ENCODE measurements at places on chromosomes 7 and 10. TPM values are rescaled to one million over a fixed set of nuclear protein-coding genes. Genes with fewer than 3 reads are reported as not detected.

- no peaks in the 10 kb centered on the region for H3K4me1 ChIP-seq
- H3K36me3 ChIP-seq, result peaks cover 2% of the 10 kb centered on the region
- no peak overlapping the region for H3K4me3 ChIP-seq
Observed at GRCh38 chr7:23700046-23700445, 10.0 kb upstream of the STK31 start.

Gene ITPRID1
- total RNA-seq, result not detected

DNA sequence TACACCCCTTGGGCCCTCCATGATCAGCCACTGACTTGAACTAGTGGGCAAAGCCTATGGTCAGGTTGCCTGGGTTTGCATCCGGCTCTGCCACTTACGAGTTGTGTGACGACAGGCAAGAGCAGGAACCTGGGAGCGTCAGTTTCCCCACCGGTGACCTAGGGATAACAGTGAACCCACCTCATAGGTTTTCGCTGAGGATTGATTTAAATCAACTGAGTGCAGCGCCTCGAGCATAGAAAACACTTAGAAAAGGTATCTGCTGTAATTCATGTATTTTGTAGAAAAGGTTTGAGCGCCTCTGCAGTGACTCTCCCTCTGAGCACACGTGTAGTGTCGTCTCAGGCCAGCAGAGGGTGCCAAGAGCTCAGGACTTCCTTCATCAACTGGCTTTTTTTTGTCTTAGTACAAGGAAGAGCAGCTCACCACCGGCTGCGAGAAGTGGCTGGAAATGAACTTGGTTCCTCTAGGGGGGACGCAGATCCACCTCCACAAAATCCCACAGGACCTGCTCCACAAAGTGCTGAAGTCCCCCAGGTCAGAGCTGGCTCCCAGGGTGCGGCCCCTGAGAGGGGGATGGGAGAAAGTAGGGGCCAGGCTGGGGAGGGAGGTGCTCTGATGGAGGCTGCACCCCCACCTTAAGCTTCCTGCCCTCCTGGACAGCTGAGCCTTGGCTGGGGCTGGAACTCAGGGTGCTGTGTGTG, 27.7 kb downstream of the BTBD16 start:
- H3K27me3 ChIP-seq, result no peaks in the 10 kb centered on the region
- no peak overlapping the region for H3K4me3 ChIP-seq
- no peak overlapping the region for H3K27ac ChIP-seq
- DNase-seq, result peak; percentile 82

Gene AEBP1
- total RNA-seq, result 60.8 TPM

All from cardiac muscle cell (in vitro differentiated cells and primary cell).